ENCODE measurements at places on chromosomes 11 and 22.
A peak's percentile ranks its signal among the peaks of the same experiment; 100 is the strongest.

- DNase-seq = no peak
These were observed 2.6 kb downstream of the GRK2 start for GRCh38 chr11:67268962-67269268.

- DNase-seq = no peak
These were observed 44.1 kb downstream of the AP2A2 start for GRCh38 chr11:969651-970205.

DNA sequence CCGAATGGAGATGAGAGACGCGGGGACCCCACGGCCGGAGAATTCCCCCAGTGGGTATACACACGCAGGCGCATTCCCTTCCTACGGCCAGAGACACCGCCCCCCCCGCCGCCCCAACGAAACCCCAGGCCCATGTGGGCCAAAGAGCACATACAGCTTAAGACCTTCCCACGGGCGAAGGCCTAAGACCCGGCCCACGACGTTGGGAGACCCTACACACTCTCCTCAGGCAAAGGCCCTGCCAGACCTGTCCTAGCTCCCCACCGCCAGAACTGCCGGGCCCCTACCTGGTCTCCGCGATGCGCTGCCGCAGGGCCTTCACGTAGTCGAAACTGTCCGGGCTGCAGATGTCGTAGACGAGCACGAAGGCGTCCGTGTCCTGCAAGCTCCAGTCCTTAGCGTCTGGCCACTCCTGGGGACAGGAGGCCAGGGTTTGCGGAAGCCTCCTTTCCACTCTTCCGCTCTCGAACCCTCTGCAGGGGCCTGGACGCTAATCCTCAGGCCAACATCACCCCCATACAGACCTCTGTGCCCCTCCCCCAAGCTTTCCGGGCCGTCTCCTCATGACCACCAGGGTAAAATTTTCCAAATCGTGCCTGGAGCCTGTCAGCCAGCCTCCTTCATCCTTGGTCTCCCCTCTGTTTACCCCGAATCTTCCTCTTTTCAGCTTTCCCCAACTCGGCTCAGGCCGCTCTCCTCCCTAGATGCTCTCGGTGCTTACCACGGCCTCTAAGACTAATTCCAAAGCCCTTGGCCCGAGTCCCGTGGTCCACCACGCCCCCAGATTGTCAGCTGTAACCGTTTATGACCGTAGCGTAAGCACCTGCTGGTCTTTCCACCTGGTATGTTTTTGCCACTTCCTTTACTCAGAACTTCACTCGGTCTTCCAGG lies 1.7 kb downstream of the RASL10A start:
- no peak for DNase-seq

GRCh38 chr22:20156611-20157429 lies 6.0 kb upstream of the CCDC188 start:
- DNase-seq = peak; percentile 34

GRCh38 chr11:97570636-97571035 lies 1180.8 kb downstream of the JRKL start:
- DNase-seq = no peak

DNA sequence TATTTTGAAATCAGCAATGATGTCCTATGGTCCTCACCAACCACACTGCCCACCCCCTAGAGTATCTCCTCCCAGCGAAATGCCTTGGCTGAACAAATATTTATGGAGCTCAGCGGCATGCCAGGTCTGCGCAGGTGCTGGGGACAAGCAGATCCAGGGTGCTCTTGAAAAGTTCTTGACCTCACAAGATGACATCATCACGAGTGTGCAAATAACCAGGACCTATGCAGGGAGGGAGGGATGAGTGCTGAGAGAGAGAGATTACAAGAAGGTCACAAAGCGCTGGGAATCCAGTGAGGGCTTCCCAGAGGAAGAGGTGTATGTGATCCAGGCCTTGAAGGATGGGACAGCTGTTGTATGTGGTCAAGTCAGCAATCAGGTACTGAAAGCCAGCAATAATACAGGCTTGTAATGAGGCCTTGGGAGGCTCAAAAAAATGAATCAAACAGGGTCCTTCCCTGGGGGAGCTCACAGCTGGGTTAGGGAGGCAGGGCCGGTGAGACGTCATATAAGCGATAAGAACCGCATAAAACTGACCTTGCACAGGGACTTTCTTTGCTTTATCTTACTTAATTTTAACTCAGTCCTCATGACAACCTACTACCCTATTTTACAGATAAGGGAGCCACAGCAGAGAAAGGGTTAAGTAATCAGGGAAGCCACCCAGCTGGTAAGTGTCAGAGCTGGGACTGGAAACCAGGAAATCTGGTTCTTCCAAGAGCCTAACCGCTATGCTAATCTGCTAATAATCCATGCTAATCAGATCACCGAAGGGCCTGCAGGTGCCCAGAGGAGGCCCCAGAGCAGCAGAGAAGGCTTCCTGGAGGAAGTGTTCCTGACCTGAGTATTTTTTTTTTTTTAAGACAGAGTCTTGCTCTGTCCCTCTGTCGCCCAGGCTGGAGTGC lies 8.2 kb downstream of the ARRB1 start:
- no peak for DNase-seq

- no peak for DNase-seq
These were observed 62.8 kb upstream of the PRR5 start for GRCh38 chr22:44638971-44639760.

DNA sequence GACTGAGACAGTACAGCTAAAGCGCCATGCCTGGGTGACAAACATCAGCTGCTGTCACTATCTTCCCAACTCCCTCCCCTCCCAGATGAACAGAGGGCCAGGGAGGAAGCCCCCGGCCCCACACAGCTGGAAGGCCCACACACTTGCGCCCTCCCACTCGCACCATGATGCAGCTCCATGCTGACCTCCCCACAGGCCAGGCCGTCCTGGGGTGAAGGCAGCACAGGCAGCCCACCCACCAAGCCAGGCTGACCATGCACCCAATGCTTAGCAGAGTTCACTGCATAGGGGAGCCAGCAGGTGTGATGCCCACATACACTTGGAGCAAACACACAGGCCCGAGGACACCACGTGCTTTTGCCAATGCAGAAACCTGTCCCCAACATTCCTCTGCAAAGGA lies 22.1 kb downstream of the LRFN4 start:
- DNase-seq = no peak

DNA sequence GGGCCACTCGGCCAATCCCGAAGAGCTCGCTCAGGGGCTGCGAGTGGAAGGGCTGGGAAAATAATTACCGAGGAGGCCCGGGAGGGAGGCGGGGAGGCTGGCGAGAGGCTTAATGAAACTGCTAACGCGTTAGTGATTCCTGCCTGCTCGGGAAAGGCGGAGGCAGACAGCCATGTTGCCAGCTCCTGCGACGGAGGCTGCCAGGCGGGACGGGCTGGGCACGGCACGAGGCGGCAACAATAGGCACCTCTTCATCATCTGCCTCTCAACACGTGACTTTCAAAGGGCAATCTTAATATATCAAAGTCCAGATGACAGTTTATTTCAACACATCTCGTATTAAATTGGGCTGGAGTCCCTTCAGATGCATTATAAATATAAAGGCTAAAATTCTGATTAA lies 68.0 kb upstream of the TCF20 start:
- no peak for DNase-seq

GRCh38 chr22:43471606-43472135 lies 59.9 kb downstream of the MPPED1 start:
- no peak for DNase-seq

DNA sequence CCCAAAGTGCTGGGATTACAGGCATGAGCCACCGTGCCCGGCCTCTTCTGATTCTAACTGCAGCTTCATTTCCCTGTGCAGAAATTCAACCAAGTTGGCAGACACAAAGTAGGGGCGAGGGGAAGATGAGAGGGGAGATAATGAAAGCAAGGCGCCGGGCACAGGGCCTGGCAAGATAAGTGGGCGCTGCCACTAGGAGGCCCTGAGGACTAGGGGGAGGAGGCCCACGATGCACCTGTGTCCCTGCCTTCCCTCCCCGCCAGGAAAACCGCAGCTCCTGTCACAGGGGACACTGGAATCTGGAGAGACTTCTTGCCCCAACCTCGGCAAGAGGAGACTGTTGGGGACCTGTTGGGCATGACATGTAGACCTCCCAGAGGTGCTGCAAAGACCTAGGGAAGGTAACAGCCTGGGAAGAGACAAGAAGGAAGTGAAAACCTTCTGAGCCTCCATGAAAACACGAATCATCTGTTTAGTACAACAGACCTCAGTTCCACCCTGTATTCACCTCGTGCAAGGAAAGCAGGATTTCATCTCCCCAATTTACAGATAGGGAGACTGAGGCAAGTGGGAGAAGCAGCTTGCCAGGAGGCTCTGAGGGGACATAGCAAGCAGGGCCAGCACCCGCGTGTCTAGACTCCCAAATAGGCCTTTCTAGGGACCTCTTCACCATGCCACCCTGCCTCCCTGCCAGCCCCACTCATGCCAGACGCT lies 3.1 kb upstream of the LGALS1 start:
- no peak for DNase-seq

GRCh38 chr11:64870176-64870892 lies 8.1 kb downstream of the EHD1 start:
- no peak for DNase-seq

DNA sequence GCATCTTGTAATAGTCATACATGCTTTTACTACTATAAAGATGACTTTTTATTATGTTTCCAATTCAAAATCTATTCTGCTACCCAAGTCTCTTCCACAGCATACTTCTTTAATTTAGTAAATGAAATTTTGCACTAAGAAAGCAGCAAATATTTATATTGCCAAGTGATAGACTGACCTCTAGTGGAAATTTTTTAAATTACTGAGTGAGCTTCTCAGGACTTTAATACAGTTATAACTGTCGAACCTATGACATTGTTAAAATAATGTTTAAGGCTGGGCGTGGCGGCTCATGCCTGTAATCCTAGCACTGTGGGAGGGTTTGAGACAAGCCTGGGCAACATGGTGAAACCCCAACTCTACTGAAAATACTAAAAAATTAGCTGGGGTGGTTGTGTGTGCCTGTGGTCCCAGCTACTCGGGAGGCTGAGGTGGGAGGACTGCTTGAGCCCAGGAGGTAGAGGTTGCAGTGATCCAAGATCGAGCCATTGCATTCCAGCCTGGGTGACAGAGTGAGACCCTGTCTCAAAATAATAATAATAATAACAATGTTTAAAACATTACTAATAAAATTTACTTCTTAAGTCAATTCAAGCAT lies 27.3 kb downstream of the STK33 start:
- DNase-seq = peak; percentile 40

DNA sequence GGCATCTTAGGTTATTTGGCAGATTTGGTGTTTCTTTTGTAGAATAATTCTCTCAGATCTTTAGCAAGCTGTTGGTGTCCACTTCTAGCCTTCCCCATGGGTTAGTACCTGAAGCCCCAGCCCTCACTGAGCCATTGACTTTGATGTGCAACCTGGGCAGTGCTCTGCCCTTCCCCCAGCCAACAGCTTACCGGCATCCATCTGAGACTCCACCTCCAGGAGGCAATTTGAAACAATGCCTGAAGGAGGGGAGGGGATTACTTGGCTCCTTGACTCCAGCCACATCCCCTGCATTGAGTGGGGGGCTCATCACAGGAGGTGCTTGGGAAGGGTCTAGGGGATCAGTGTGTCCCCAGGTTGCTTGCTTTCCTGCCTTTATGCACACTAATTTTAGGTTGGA lies 114.8 kb downstream of the TRIM29 start:
- DNase-seq = no peak

DNA sequence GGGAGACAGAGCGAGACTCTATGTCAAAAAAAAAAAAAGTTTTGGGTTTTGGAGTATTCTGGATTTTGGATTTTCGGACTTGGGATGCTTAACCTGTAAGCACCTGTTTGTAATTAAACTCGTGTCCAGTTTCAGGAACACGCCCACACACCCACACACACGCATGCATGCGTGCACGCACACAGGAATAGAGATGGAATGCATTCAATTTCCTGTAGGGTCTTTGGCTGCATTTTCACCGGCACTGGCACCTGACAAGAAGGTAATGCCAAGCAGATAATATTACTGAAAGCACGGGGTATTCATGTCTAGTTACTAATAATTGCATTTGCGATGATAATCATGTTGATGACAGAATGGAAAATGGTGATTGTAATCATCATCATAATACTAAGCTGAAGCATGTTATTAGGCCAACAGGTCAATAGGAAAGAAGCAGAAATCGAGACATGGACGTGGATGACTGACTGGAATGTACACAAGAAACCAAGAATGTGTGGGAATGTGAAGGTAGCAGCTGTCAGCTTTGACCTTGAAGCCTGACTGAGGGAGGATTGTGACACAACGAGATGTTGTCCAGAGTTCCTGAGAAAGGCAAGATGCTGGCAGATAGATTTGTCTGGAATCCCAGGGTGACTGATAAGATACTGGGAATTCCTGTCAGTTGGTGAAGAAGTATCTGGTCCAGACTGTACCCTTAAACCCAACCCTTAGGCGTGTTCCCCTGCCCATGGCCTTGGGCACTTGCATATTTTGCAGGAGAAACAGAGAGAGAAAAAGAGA lies 108.6 kb downstream of the SYN3 start:
- no peak for DNase-seq

- peak; percentile 57 for DNase-seq
These were observed 8.7 kb downstream of the SPTBN2 start for GRCh38 chr11:66720223-66720898.
